A549 treated with Mapracorat at 1 μM for 4 hours (cell line): ENCODE measurements at places on chromosomes 2 and 18. TPM values are rescaled to one million over a fixed set of nuclear protein-coding genes. Genes with fewer than 3 reads are reported as not detected.

ST6GAL2 gene
- total RNA-seq = 13.0 to 17.3 TPM (median 16.8 TPM) in 5 replicates

ANKRD29 gene
- total RNA-seq = 13.8 to 20.9 TPM (median 19.3 TPM) in 5 replicates

SRSF7 gene
- total RNA-seq = 294 to 422 TPM (median 345 TPM) in 5 replicates

DUSP2 gene
- total RNA-seq = 0.41 to 0.67 TPM (median 0.44 TPM) in 5 replicates

MATN3 gene
- total RNA-seq = 10.6 to 17.7 TPM (median 15.6 TPM) in 5 replicates

CYP26B1 gene
- total RNA-seq = 10.8 to 16.9 TPM (median 15.1 TPM) in 5 replicates

TUBA4B gene
- 0.13 to 0.28 TPM (median 0.18 TPM) in 4 of 5 replicates, not detected in the other for total RNA-seq

PRSS56 gene
- total RNA-seq = 0.07 to 0.21 TPM (median 0.12 TPM) in 5 replicates

ZNF892 gene
- 0.25 to 0.59 TPM (median 0.35 TPM) in 5 replicates for total RNA-seq

SEMA4C gene
- total RNA-seq = 15.7 to 21.7 TPM (median 20.4 TPM) in 5 replicates

TMEM17 gene
- 3.6 to 4.8 TPM (median 4.5 TPM) in 5 replicates for total RNA-seq
